Cortex of kidney (tissue), 1 donor: ENCODE measurements at places on chromosomes 7 and 10.

DNA sequence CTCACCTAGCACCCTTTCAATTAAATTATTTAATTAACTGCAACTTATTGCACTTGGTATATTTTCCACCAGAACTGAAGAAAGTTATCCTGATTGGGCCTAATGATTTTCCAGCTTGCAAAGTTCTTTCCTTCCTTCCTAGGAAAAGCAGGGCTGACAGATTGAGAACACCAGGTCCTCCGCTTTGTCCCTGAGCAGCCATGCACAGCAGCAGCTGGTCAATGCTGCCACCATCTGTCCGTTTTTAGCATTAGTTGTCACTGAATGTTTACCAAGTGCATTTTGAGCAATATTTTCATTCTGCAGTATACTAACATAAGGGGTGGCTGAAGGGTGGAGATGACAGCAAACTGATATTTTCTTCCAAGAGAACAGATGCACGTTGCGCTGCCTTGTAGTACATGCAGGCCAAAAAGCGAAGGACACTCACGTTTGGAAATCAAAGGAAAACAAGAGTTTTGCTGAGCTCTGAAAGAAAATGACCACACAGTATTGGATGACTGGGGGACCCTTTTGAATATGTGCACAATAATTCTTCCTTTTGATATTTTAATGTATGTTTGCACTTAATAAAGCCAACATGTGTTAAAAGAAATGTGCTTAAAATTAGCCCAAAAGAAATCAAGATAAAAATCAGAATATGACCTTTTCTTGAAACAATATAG, 248.8 kb upstream of the PTN start:
- no peak for DNase-seq

- DNase-seq, result no peak
These were observed 31.2 kb downstream of the GSTO2 start for GRCh38 chr10:104300002-104300735.

- DNase-seq, result no peak
These were observed 56.7 kb upstream of the SEMA3A start for GRCh38 chr7:84251277-84251781.

DNA sequence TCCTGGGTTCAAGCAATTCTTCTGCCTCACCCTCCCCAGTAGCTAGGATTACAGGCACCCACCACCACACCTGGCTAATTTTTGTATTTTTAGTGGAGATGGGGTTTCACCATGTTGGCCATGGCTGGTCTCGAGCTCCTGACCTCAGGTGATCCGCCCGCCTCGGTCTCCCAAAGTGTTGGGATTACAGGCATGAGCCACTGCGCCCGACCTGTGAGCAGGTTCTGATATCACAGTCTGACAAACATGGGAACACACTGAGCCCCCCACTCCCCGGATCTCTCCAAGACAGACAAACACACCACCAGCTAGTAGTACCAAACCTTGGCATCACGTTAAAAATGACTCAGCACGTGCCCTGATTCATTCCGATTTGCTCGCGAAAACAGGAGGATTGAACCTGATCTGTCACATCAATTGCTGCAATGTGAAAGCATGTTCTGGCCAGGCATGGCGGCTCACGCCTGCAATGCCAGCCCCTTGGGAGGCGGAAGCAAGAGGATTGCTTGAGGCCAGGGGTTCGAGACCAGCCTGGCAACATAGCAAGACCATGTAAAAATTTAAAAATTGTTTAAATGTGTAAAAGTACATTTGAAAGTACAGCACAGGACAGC, 106.5 kb downstream of the SMURF1 start:
- DNase-seq, result no peak

- DNase-seq, result no peak
These were observed 11.7 kb downstream of the PLAC9 start for GRCh38 chr10:80144067-80144695.

GRCh38 chr10:21172542-21172929, 275.4 kb upstream of the NEBL start:
- DNase-seq, result no peak

- no peak for DNase-seq
These were observed 31.9 kb upstream of the SAMD8 start for GRCh38 chr10:75079436-75080083.

- DNase-seq, result no peak
These were observed 49.9 kb downstream of the PTEN start for GRCh38 chr10:87913156-87913921.

GRCh38 chr7:67566101-67566500, 569.5 kb downstream of the TYW1 start:
- no peak for DNase-seq

DNA sequence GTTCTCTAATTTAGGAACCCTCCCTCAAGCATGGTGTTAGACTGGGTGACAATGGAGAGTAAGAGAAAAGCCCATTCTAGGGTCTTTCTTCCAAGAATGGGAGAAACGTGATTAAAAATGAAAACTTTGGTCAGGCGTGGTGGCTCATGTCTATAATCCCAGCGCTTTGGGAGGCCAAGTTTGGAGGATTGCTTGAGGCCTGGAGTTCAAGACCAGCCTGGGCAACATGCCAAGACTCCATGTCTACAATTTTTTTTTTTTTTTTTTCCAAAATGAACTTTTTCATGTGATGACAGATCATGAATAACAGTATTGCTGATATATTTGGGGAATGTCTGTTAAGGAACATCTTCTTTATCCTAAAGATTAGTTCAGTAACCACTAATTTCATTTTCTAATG, 194.6 kb downstream of the MLLT10 start:
- DNase-seq, result no peak

- no peak for DNase-seq
These were observed 9.9 kb upstream of the FAM180A start for GRCh38 chr7:135758531-135758932.

DNA sequence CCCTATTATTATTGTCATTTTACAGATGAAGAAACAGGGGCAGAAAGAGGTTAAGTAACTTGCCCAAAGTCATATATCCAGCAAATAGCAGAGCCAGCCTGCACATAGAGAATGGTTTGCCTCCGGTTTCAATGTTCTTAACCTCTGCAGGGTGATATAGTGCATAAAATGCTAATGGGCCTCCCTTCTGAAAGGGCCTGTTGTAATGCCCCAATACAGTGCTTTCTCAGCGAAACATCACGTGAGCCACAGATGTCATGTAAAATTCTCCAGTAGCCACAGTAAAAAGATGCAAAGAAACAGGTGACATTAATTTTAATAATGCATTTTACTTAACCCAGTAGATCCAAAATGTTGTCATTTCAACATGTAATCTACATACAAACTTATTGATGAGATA, 38.1 kb downstream of the LRGUK start:
- DNase-seq, result no peak

DNA sequence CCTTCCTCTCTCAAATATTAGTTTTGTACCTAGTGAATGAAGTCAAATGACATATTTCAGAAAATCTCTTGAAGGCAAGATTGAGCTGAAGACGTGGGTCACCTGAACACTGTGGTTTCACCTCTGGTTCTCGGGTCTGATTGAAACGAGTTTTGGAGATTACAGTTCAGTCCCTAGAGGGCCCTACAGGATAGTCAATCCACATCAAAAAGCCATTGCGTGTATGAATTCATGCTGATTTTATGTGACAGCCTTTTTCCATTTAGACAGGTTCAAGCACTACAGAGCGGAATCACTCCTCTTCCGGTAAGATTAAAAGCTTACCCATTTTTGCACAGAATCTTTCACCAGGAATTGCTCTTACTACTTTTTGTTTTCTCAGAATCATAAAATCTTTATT, 62.2 kb downstream of the VIM start:
- no peak for DNase-seq

- DNase-seq, result no peak
These were observed 472.4 kb downstream of the TFEC start for GRCh38 chr7:115558161-115558560.

DNA sequence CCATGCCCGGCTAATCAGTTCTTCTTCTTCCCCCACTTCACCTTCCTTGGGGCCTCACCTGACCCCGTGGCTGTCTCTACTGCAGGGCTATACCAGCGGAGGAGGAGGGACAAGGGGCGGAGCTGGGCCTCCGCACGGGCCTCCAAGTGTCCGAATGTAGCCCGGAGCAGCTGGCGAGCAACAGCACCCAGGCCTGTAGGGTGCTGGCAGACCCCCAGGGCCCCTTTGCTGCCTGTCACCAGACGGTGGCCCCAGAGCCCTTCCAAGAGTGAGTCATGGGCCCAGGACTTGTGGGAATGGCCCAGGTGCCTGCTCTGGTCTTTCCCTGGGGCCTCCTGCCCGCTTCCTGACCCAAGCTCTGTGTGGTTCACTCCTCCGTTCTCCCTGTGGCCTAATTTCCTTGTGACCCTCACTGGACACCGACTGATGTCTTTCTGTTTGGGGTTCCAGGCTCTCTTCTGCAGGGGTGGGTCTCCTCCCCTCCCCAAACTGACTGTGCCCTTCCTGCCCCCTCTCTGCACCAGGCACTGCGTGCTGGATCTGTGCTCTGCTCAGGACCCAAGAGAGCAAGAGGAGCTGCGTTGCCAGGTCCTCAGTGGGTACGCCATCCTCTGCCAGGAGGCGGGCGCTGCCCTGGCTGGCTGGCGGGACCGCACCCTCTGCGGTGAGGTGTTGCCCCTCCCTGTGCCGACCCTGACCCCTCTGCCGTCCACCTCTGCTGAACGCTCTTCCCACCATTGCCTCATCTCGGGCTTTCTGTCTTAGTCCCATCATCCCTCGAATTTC, 35.2 kb downstream of the EPHB4 start:
- no peak for DNase-seq

- no peak for DNase-seq
These were observed 43.9 kb upstream of the GRB10 start for GRCh38 chr7:50826371-50827172.

- DNase-seq, result no peak
These were observed 207.6 kb upstream of the PLXNA4 start for GRCh38 chr7:132783824-132784223.

DNA sequence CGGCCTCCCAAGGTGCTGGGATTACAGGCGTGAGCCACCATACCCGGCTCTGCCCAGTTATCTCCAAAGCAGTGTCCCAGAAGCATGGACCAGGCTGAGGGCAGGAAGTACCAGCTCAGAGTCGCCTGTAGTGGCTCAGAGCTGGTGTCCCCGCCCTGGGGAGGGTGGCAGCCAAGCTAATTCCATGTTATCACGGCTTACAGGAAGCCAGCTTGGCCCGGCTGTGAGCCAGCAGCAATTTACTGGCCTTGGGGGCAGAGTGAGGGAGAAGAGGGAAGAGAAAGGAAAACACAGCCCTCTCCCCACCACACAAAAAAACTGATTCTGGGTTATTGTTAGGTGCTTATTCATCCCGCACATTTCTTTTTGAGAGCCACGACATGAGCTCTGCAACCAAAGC, 88.1 kb downstream of the HIP1 start:
- DNase-seq, result no peak

DNA sequence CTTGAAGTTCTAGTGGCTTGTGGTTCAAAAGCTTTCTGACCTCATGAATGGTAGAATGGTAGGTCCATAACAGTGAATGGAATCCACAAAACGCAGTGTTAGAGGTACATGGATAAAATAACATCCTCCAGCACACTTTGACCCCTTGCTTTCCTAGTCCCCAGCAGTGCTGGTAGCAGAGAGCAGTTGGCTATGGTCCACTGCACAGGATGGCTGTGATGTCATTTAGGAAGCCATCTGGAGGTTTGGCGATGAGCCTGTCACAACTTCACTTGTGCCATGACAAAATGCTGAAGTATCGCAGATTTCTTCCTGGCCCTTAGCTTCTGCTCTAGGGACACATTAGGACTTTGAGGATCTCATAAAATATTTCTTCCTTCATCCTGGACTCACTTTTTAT, 300.0 kb upstream of the FZD8 start:
- DNase-seq, result no peak

GRCh38 chr10:100773646-100774045, 28.3 kb downstream of the PAX2 start:
- no peak for DNase-seq

DNA sequence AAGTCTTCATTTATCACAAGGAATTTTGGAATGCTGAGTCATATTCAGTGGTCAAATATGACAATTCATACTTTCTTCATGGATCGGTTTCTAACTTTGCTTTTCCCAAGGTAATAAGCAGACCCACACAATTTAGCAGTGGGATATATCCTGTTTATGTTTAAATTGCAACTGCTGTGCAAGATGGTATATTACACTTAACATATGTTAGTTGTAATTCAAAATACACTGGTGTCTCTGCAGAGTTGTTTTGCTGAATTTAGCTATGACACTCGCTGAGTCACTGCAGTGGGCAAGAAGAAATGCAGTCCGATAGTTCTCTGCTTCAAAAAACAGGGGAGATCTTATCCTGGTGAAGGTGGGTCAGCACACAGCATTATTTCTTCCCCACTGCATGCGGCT, 194.8 kb upstream of the PTN start:
- no peak for DNase-seq

- DNase-seq, result no peak
These were observed 2.5 kb upstream of the LAMB4 start for GRCh38 chr7:108132551-108133265.

DNA sequence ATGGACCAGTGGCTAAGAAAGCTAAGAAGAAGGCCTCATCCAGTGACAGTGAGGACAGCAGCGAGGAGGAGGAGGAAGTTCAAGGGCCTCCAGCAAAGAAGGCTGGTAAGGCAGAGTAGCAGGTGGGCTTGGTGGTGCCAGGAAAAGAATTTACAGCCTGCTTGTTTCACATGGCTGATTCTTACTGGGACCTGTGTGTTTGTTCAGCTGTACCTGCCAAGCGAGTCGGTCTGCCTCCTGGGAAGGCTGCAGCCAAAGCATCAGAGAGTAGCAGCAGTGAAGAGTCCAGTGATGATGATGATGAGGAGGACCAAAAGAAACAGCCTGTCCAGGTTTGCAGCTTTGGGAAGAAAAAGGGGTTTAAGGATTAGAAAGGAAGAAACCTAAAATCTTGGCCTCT, 5.0 kb downstream of the NOLC1 start:
- DNase-seq, result no peak

DNA sequence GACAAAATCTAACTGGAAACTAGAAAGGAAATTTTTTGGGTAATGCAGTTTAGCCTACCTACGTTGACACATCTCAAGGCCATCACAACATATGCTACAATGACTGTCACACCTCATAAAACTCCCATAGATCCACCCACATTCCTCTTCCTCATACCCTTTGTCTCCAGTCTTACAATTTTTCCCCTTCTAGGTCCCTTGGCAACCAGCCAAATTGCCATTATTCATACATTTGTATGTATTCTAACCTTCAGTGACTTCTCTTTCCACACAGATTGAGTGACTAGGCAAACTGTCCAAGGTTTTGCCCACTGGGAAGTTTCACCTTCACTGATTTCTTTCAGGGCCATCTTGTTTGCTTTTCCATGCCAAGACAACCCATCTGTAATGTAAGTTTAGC, 100.5 kb upstream of the TPK1 start:
- no peak for DNase-seq

- no peak for DNase-seq
These were observed 115.5 kb upstream of the CREB5 start for GRCh38 chr7:28296571-28297483.
